Peyer's patch (tissue), 4 donors: ENCODE measurements at places on chromosomes 5 and 9. TPM values are rescaled to one million over a fixed set of nuclear protein-coding genes. Genes with fewer than 3 reads are reported as not detected.

Gene ADAMTS2
- 10.6 TPM for total RNA-seq

Gene BRD3
- 22.0 TPM for total RNA-seq

Gene IFNK
- total RNA-seq, result not detected

Gene ELAVL2
- not detected for total RNA-seq

Gene GOLGA1
- total RNA-seq, result 27.0 TPM

Gene SPAG8
- total RNA-seq, result not detected

DNA sequence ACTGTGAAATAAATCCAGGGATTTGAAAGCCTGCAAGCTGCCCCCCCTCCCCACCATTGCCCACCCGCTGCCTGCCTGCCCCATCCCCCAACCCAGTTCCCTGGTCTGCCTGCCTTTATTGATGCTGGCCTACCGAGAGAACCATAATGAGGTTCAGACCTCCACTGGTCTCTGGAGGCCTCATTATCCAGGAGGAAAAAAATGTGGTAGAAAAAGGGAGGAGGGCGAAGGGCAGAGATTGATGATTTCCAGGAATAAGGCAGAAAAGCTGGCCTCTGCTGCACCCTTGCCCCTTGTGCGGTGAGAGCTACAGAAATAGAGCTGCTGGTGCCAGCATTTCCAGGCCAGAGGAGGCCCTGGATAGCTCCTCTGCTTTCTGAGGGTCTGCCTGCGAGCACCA, 216.1 kb downstream of the PAPPA start:
- DNase-seq, result no peak

DNA sequence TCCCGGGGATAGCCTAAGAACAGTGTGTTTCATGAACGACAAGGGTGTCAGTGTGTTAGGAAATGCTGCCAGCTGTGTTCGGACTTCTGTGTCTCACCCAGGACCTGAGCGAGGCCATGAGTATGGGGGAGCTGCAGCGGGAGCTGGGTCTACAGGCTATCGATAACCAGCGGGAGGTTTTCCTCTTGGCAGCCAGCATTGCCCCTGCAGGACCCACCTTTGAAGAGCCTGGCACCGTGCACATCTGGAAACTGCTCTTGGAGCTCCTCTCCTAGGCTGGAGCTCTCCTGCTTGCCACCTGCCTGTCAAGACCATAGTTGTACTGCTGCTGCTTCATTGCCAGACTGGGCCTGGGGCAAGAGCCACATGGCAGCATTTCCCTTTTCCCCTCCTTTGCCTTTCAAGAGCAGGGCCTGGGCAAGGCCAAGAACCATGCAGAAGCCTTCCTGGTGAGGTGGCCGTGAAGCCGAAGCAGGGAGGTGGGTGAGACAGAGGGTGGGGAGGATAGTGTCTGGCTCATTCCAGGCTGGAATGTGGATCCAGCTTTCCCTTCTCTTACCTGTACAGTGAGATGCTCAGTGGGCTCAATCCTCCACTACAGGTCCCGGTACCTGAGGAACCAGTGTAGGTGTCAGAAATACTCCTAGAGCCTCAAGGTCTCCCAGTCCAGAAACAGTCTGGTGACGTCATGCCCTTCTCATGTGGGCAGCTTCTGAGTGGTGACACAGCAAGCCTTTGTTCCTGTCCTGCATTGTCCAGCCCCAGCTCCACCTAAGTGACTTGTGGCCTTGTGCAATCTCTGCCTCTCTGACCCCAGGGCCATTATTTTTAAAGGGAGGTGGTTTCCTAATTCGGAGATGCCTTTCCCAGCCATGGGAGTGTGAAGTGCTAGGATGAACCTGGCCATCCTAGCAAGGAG, 6.6 kb downstream of the ARL10 start:
- DNase-seq, result peak; percentile 29

GRCh38 chr5:125847561-125847960, 575.6 kb upstream of the GRAMD2B start:
- no peak for DNase-seq

DNA sequence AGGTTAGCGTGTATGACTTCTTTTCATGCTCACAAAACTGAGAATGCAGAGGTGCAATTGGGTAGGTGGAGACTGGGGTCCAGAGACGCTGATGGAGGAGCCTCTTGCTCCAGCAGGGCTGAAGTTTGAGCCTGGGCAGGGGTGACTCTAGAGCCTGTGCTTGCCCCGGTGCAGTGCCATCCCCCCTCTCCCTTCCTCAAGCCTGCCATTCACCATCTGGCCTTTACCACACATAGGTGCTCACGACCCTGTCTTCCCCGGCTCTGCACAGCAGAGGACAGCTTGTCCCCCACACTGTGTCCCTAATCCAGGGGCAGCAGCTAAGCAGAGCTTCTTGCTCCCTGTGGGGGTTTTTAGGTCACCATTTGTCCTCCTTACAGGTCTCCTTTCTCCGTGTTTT, 86.5 kb downstream of the DAP start:
- DNase-seq, result no peak

- DNase-seq, result no peak
Measured at GRCh38 chr9:121883281-121884056, 209.6 kb downstream of the TTLL11 start.

DNA sequence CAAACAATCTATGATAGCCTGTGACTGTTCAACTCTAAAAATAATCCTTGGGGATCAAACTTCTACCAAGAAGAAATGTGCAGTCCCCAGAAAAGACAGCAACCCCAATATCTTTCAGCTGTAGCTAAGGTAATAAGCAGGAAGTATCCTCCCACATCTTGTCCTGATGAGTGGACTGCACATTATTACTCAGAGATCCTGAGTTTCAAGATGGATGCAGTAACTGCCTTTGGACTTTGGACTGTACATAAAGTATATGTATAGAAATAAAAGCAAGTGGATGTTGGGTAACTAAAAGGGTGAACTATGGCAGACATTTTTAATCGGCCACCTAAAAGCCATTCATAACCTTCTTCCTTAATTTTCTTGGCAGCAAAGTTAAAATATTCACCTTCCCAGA, 45.1 kb downstream of the SMIM23 start:
- no peak for DNase-seq

DNA sequence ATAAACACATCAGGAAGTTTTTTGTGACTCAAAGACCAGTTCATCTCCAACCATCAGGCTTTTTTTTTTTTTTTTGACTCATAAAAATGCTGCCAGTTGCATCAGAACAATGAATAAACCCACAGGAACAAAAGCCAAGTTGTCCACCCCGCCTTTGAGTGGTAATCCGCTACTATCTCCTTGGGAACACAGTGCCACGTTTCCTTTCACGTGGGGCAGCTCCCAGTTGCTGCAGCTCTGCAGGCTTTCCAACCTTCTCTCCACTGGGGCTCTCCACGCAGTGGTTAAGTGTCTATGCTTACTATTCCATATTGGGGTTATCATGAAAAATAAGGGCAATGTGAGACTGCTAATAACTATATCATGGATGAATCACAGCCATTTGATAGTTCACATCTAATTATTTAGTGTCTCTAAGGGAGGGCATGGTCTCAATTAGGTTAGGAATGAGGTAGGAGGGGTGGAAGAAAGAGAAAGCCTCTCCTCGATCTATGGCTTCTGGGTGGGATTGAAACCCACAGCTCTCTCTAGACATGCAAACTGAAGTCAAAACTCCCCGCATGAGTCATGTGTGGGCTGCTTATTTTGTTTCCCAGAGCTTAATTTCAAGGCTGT, 55.8 kb upstream of the ACTBL2 start:
- DNase-seq, result no peak

GRCh38 chr5:171415115-171415730, 4.2 kb upstream of the FGF18 start:
- no peak for DNase-seq

GRCh38 chr5:35813521-35813920, 43.2 kb upstream of the IL7R start:
- no peak for DNase-seq

DNA sequence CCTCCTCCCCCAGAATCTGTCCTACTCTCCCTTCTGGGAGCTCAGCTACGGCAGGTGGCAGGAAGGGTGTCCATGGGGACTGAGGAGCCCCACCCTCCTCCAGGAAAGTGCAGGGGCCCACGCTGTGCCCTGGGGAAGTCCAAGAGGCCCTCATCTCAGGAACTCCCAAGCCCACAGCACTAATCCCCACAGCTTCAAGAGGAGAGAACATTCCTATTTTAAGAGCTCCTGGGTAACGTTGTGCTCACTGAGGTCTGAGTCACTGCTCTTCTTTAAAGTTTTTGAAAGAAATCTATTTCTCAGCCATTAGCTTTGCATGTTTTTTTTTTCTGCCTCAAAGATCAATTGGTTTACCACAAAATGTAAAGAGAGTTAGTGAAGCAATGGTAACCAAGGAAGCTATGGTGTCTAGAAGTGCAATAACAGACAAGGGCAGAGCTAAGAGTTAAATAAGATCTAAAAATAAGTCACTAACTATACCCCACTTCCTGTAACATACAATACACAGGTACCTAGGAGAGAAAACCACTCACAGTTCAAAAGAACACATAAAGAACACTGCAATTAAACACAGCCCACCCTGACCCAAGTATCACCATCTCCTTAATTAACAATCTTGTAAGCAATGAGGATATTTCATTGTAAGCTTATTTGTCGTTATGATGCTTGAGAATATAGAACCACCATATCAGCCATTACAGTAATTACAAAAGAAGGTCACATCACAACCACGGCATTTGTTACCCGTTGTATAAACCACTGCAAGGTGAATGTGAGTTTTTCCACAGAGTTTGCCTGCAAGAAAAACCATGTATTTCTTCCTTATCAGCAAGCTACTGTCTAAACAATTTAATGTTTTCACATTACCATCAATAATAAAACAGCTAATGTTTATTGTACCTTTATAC, 382.3 kb upstream of the SLC30A5 start:
- DNase-seq, result no peak

- DNase-seq, result no peak
Measured at GRCh38 chr5:79105868-79106267, 5.7 kb upstream of the BHMT start.

DNA sequence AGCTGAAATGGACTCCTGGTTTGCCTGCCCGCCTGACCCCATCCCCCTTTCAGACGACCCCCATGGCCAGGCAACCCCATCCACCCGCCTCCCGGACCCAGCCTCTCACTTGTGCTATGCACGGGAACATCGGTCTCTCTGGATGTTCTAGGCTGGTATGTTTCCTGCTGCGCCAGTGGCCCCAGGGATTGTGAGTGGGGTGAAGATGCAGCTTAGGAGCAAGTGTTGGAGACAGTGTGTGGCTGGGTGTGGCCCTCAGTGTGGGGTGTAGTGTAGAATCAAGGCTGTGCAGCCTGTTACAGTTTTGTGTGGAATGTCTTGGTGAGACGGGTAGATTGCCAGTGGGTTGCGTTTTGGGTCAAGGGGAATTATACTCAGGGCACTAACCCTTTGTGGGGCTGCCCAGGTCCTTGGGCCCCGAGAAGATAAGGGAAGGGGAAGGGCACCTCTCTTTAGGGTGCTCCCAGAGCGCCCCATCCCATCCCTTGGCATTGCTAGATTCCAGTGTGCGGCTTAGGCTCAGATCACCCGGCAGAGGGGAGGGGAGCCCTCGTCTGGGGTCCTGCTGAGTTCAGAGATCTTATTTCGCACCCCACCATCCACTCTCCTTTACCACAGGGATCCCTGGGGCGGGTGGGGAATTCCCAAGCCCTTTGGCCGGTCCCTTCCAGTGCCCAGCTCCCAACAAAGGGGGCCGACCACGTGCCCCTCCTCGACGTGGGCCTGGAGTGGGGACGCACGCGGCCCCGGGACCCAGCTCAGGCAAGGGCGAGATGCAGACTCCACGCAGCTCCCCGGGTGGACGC, 4.6 kb downstream of the IER5L start:
- no peak for DNase-seq

GRCh38 chr5:3186736-3187405, 408.8 kb upstream of the IRX1 start:
- DNase-seq, result no peak

GRCh38 chr5:40308867-40309266, 370.8 kb upstream of the PTGER4 start:
- no peak for DNase-seq

DNA sequence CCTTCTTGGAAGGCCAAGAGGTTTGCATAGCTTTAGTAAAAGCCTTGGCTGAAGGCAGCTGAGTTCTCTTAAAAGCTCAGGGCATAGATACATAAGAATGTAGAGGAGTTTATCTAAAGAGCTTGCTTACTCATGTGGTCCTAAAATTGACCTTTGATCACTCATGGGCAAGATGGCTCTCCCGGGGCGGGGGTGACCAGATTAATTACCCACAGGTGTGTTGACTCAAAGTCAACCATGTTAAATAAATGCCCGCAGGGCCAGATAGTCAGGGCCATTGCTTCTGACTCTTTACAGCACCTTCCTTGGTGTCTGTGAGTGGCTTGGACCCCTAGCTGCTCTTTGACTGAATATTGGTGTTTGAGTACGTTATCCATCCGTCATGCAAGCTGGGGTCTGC, 33.1 kb upstream of the GHR start:
- no peak for DNase-seq

DNA sequence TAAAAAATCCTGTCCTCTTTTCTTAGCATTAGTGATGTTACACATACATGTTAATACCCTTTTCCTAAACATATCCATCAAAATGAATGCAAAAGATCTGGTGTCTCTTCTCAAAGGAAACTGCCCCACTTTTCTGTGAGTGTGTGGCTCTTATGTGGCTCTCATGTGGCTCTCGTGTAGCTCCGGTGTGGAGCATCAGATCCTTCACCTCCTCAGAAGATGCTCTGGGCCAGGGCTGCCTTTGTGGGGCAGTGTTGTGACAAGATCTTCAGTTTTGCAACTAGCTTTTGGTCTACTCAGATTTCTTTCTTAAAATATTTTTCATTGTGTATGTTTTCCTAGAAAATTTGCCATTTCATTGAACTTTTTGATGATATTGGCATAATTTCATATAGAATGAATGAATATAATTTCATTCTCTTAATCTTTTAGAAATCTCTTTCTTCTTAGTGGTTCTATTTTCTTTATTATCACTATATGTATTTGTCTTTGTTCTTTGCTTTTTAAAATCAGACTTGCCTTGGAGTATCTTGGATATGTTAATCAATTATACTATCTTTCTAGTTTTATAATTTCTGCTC, 19.4 kb downstream of the GARNL3 start:
- peak; percentile 58 for DNase-seq

DNA sequence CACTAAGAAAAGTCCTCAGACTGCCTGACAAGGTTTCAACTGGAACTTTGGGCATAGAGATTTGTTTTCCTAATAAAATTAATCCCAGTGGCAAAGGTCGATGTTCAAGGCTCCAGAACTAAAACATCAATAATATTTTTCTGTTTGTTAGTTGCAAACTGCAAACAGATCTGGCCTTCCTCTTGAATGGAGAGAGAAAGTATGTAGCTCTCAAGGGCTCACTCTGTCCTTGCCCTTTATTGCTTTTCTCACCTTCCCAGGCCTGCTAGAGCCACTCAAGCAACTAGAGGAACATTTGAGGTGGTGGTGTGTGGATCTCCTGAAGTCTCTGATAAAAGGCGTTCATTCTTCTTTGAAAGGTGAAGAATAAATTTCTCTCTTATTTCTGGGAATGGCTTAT, 16.6 kb downstream of the ALDH1A1 start:
- no peak for DNase-seq

GRCh38 chr9:69027355-69028097, 8.0 kb upstream of the FXN start:
- peak; percentile 69 for DNase-seq

DNA sequence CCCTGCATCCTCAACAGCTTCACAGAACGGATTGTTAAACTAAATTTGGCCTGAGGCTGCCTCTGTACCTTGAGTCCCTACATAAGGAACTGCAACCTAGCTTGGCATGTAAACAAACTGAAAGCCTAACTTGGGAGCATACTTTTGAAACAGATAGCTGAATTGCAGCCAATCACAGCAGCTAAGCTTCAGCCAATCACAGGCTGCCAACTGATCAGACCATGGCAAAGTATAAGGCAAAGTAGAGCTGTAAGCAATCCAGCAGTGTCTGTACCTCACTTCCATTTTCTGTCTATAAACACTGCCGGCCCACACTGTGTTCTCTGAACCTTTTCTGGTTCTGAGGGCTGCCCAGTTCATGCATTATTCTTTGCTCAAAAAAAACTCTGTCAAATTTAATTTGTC, 8.9 kb upstream of the ZNF483 start:
- DNase-seq, result no peak
